GM04504 (cell line): ENCODE measurements at places on chromosomes 16 and 17.

GRCh38 chr17:9432934-9433421 is 142.6 kb downstream of the STX8 start:
- DNase-seq: peak; percentile 29

DNA sequence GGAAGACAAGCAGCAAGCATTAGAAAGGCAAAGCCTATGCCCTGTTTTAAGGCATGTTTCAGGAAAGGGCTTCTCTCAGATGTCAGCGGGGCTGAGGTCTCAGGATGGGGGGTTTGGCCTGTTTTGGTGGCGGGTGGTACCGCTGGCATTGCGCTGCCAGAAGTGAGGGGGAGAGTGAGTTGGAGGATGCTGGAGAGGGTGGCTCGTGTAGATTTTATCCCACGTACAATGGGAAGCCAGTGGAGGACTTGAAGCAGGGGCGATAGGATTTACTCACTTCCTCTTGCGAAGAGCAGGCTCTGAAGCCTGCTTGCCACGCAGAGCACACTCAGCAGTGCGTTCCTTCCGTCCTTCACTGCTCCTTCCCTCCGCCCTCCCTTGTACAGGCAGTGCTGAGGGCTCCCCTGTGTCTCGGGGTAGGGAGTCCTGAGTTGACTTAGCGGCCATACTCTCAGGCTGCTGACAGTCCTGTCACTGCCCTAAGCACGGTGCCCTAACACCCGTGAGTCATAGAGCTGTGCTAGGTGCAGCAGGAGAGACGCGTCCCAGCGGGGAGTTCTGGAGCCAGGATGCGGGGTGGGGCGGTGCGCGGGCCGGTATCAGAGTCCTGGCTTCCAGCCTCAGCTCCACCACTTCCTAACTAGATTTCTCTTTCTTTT is 113.1 kb downstream of the SNX29 start:
- no peak for DNase-seq

DNA sequence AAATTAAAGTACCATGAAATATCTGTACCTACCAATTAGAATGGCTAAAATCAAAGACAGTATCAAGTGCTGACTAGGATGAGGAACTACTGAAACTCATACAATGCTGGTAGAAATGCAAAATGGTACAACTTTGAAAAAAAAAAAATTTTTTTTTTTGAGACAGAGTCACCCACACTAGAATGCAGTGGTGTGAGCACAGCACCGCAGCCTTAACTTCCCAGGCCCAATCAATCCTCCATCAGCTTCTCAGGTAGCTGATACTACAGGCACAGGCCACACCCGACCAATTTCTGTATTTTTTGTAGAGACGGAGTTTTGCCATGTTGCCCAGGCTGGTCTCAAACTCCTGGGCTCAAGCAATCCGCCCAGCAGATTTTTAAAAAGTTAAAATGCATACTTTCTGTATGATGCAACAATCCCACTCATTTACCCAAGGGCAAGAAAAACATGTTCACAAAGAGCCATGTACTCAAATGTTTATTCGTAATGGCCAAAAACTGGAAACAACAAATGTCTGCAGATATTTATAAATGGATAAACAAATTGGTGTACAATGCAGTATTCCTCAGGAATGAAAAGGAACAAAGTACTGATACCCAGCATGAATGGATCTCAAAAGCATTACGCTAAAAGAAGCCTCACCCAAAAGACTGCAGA is 8.7 kb downstream of the SMURF2 start:
- DNase-seq: no peak

- no peak for DNase-seq
Measured at GRCh38 chr16:56019274-56019673, 144.1 kb upstream of the CES5A start.

GRCh38 chr17:32111141-32111771 is 31.0 kb upstream of the RHOT1 start:
- peak; percentile 17 for DNase-seq
